ENCODE measurements at places on chromosomes 3 and 15.

DNA sequence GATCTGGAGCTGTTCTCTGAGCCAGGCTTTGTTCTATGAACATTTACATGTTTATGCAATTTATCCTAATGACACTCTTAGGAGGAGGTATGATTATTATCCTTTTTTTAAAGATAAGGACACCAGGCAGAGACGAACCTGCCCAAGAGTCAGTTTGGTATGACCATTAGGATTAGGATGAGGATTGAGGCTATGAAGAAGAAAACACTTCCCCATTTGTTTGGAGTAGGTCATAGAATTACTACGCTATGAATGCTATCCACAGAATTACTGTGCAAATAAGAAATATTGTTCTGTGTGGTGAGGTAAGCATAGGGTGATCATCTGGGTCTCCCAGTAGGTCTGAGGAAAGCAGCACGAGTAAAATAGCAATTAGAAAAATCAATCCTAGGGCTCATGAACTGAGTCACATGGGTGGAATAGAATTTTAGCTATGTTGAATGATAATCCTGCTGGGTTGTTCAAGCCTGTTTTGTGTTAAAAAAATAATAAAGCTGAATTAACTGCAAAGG lies 23.9 kb downstream of the EIF4E3 start:
- no peak for DNase-seq

DNA sequence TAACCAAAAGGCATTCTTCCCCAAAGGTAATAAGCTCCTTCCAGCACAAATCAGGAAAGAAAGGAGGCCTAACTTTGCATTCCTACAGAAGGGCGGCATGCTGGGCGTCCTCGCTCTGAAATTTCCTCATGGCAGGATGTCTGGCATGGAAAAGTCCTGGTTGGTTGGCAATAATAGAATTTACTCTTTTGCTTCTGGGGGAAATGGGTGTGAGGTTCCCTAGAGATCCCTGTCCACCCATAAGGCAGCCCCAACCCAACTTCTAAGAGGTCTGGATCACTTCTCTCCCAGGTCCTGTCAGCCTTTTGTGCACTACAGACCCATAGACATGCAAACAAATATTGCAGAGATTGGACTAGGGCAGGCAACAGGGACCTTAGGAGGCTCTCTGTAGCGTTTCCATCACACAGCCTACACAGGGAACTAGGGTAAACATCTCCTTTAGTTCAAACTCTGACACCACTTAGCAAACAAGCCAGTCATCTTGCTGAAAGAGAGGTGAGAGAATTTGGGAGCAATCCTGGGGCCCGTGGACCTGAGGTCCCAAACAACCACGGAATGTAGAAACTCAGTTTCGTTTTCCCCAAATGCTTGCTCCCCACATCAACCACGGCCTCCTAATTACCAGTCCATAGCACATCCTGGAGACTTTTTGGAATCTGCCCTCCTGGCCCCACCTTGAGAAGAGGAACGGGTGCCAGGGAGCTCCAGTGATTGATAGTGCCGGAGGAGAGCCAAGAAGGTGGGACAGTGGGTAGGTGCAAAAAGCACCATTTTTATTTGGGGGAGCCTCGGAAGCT lies 2.1 kb downstream of the ZIC4 start:
- no peak for DNase-seq

GRCh38 chr3:28949580-28949979 lies 331.3 kb upstream of the RBMS3 start:
- DNase-seq, result no peak

DNA sequence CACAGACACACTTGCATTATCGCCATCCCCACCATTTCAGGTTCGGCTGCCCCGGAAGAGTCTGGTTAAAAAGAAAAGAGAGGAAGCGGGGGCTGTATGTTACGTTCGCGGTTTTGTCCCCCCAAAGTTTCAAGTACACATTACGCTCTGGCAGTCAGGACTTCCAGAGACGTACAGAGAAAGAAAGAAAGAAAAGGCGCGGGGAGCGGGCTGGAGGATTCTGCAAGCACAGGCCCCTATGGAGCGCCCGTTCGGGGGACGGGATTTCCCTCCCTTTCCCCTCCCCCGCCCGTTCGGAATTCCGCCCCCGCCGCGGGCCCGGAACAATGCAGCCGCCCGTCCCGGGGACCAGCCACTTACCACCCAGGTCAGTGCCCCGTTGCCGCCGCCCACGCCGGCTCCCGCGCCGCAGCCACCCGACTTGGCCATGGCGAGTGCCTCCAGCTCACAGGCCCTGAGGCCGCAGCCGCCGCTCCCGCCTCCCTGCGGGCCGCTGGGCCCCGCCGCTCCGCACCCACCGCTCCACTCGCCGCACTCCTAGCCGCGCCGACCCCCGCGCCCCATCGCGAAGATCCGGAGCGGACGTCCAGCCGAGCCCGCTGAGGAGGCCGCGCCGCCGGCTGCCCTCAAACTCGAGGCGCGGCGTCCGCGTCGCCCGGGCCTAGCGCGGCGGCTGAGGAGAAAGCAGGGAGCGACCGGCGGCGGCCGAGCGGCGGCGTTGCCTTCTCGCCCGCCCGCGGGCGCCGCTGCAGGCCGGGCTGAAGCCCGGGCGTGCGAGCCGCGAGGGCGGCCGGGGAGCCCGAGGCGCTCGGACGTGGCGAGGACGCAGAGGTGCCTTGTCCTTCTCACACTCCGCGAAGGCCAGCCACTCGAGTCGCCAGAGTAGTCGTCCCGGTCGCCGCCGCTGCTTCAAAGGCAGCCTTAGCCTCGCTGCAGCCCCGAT lies 567 bp downstream of the TOP2B start:
- peak; percentile 73 for DNase-seq

DNA sequence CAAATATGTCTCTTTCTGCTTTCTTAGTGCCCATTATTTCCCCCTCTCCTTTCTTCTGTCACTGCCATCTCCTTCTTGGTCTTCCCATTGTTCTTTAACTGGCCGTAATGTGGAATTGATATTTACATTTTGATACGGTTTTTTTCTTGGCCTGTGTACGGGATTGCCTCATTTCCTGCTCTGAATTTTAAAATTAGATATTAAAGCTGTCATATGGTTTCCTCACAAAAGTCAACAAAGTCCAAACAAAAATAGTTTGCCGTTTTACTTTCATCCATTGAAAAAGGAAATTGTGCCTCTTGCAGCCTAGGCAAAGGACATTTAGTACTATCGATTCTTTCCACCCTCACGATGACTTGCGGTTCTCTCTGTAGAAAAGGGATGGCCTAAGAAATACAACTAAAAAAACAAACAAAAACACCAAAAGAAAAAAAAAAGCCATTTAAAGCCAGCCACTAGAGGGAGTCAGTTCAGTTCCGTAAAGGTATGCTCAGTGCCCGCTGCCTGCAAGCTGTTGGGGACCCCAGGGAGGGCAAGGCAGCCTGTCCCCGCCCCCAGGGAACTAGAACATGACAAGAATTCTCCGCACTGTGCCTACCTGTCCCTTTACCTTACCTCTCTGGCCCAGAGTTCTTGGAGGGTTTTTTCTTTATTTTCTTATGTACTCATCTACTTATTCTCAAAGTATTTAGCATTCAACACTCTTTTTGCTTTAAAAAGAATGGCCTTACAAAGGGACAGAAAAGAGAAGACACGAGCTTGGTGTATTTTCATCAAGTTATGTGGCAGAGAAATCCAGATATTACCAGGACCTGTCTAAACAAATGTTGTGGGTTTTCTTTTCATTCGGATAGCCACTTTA lies 30.0 kb upstream of the NR2E3 start:
- peak; percentile 55 for DNase-seq

DNA sequence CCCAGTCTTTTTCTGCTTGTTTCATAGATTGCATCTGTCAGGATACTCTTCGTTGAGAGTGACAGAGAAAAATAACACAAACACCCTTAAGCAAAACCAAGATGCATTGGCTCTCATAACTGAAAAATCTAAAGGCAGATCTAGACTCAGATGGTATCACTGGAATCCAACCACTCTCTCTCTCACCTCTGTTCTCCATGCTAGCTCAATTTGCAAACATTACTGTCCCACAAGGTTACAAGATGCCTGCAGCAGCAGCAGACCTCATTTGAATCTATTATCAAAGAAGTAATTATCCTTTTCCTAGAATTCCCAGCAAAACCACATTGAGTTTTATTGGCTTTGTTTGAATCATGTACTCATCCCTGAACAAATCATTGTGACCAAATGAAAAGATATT lies 19.1 kb upstream of the PCOLCE2 start:
- no peak for DNase-seq

- DNase-seq, result peak; percentile 87
These were observed at the start of gene CADPS for GRCh38 chr3:62874711-62875557. Gene CADPS (minus strand): TSS chr3:62875416. CDS start chr3:62875029, 387 bp downstream.

DNA sequence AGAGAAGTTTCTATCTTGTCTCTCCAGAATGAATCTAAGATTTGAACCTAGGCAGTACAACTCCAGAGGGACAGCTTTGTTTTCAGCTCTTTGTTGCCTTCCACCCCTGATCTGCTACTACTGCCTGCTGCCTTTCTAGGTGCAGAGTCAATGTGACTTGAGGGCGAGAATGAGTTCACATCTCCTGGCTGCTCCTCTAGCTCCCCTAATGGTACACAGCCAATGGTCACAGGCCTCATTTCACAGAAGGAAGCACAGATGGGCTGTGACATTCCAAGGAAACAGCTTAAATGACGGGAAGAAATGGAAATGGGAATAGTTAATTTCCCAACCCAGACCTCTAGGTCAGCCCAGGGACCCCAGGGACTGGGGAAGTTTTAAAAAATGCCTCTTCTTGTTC lies 32.4 kb downstream of the FAM43A start:
- no peak for DNase-seq

DNA sequence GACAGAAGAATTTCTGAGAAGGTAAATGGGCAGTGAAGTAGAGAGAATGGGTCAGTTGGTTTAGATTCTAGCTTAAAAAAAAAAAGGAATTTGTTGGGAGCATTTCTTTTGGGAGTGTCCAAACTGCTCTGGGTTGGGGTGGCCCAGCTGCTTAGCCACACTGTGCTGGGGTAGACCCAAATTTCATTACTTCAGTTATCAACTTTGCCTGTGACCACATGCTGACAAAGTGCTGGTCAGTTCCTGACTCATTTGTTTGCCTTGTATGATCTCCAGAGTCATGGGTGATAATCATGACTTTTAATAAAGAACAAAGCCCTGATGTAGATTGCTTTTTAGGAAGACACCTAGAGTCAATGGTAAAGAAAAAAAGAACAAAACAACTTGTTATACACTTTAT lies 121.5 kb upstream of the FGF7 start:
- no peak for DNase-seq

GRCh38 chr3:115330430-115330829 lies 183.3 kb upstream of the ZBTB20 start:
- DNase-seq, result no peak

DNA sequence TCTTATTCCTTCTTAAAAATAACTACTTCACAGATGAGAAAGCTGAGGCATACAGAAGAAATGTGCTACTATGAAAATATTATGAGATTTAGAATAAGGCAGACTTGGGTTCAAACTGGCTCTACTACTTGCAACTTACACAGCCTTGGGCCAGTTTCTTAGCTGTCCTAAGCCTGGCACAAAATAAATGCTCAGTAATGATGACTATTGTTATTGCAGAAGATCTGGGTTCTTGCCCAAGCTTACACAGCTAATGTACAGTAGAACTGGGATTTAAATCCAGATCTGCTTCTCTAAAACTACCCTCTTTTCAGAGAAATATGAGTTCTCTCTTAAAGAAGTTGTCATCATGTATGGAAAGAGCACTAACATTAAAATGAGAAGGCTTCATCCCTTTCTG lies 228.2 kb upstream of the TPRG1 start:
- DNase-seq, result no peak

GRCh38 chr15:95018888-95019545 lies 787.7 kb downstream of the MCTP2 start:
- no peak for DNase-seq

- DNase-seq, result no peak
These were observed 251.7 kb upstream of the ROBO2 start for GRCh38 chr3:76788206-76788605.

DNA sequence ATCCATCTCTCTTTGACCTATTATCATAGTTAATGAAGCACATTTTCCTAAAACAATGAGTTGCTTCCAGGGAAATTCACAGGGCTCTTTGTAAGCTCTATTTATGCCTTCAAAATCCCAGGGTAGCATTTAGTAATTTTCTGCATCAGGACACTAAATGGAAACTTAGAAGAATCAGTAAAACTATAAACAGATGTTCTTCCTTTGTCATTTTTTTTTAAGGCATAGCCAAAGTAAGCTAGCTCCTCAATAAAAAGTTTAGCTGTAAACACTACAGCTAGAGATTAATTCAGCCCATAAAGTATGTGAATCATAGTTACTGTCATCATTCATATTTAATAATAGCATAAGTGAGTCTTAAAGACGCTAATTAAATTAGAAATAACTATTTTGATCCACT lies 79.3 kb downstream of the RPL22L1 start:
- no peak for DNase-seq

GRCh38 chr3:60613769-60614303 lies 637.4 kb downstream of the FHIT start:
- no peak for DNase-seq

DNA sequence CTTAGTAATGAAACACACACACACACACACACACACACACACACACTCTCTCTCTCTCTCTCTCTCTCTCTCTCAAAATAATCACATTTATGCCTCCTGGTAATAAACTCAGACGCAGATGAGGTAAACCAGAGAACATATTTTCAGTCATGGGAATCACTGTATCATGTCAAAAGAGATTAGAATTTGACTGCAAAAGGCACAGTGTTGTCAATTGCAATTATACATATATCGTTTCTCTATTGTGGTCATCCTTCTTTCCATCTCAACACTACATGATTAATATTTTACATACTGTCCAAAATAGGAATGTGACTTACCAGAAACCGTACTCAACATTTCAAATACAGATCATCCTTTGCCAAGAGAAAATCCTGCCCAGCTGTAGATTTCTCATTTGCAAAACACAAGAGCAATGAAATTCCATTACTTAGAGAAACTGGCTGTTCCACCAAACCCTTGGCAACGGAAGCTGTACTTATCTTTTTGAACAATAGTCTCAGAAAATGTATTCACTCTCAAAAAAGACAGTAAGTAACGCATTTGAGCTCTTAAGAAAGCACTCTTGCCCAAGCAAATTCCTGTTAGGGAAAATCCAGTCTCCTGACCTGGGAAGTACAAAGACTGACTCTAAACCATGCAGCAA lies 24.3 kb downstream of the PDZRN3 start:
- no peak for DNase-seq

- DNase-seq, result no peak
These were observed 174.0 kb downstream of the SUCNR1 start for GRCh38 chr3:152047465-152047864.

DNA sequence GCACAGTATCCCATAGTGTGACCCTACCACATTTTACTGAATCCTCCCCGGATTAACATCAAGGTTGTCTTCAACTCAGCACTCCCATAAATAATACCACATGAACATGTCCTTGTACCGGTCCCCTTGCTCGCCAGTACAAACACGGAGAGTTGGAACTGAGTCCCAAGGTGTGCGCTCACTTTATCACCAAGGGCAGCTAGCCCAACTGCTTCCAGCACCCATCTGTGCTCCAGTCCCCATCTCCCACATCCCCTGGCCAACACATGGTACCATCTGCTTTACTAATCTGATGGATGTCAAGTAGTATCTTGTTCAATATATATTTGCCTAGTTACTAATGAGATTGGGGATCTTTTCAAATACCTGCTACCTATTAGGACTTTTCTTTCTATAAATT lies 64.7 kb downstream of the ISG20 start:
- DNase-seq, result peak; percentile 66

GRCh38 chr15:88301311-88301710 lies 44.8 kb upstream of the NTRK3 start:
- DNase-seq, result no peak

All from WERI-Rb-1 (cell line).